GOT3 (cell line): ENCODE measurements at places on chromosomes 3 and 15.

DNA sequence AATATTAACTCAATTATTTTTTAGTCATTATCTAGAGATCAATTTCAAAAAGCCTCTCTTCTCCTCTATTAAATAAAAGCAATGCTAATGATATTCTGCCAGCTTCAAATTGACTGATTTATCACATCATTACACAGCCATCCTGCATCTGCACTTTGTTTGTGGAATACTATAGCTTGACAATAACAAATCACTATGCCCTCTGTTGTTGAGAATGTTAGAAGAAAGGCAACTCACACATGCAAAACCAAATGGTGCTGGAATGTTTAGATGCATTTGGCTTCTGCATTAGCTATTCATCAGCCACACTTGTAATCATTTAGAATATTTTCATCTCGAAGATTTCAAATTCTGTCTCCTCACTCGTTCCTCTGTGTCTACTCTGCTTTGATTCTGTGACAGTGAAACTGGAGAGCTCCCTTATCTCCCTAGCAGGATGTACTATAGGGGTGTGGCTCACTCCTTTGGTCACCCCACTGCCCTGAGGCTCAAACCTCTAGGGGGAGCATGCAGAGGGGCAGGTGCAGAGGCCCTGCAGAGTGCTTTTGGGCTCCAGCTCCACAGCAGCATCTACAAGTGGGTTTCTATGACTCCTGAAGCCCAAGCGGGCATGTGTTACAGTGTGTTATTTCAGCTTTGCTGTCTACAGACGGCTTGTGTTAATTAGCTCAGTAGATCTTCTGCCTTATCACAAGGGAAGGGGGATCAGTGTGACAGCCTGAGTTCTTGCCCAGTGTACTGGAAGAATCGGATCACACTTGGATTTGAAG, 454.1 kb upstream of the BCHE start:
- no peak for DNase-seq

DNA sequence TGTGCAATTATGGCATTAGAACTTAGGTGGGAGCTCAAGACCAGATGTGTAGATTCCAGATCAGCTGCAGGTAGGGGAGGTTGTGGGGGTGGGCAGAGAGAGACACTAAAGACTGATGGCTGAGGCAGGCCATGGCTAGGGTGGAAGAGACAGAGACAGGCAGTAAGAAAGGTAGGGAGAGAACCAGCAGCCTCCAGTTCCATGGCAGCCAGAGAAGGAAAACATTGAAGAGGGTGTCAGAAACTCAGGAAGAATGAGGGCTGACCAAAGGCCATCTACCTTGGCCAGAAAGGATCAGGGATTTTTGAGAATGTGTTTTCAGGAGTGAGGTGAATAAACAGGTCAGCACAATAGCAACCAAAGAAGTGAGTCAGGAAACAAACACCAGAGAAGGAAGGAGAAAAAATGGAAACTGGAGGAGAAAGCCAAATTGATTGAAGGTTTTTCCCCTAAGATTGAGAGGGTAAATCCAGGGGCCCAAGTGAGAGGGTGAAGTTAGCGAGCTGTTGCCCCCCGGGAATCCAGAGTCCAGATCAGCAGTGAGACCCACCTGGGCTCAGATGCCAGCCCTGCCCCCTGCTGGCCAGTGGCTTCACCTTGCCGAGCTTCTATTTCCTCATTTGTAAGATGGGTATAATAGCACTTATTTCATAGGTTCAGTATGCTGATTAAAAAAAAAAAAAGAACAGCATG, 41.0 kb downstream of the ABHD2 start:
- DNase-seq, result no peak

DNA sequence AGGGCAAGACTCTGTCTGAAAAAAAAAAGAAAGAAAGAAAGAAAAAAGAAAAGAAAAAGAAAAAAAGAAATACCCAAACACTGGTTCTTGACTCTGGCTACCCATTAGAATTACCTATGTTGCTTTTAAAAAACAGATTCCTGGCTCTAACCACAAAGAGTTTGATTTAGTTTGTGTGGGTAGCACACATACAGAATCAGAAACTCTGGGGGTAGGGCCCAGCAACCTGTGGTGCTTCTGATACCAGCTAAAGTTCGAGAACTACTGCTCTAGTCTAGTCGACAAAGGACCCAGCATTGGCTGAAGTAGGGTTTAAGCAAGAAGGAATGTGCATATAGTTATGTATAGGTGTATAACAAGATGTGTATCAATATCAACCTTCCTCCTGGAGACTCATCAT, 392.7 kb downstream of the EFHB start:
- no peak for DNase-seq

GRCh38 chr3:95333826-95334225, 1271.0 kb downstream of the NSUN3 start:
- DNase-seq, result no peak

GRCh38 chr15:64430000-64430735, 30.2 kb upstream of the ZNF609 start:
- no peak for DNase-seq

DNA sequence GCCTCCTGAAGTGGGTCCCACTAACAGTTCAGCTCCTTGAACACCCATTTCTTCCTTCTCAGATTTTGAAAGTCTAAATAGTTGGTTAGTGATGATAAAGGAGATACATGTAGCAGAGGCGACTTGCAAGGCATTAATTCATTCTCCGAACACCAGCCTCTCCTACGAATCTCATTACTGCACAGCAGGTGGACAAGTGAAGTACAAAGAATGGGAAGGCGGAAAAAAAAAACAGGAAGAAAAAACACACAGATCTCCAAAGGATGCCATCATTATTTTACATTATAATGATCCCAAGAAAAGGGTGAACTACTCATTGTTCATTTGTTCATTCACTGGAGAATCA, 276.5 kb downstream of the MAGI1 start:
- DNase-seq, result no peak

- DNase-seq, result no peak
Observed at GRCh38 chr15:67186688-67187087, 67.8 kb downstream of the AAGAB start.

GRCh38 chr3:49484471-49484870, 14.4 kb downstream of the DAG1 start:
- DNase-seq, result no peak

- no peak for DNase-seq
Observed at GRCh38 chr15:65305776-65306175, 1.3 kb downstream of the RNU5B-1 start.

DNA sequence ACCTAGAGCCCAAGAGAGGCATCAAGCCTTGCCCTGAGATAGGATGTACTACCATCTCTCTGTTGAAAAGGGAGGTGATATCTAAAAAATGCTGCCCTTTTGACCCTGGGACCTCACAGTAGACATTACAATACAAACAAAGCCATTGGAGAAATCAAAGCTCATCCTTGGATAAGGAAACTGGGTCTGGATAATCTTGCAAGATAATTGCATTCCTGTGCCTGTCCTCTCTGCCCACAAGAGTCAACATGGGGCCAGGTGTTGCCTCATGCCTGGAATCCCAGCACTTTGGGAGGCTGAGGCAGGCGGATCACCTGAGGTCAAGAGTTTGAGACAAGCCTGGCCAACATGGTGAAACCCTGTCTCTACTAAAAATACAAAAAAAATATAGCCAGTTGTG, 57.3 kb upstream of the DLG1 start:
- DNase-seq, result no peak

GRCh38 chr3:32240159-32240545, 1.7 kb downstream of the CMTM8 start:
- no peak for DNase-seq

DNA sequence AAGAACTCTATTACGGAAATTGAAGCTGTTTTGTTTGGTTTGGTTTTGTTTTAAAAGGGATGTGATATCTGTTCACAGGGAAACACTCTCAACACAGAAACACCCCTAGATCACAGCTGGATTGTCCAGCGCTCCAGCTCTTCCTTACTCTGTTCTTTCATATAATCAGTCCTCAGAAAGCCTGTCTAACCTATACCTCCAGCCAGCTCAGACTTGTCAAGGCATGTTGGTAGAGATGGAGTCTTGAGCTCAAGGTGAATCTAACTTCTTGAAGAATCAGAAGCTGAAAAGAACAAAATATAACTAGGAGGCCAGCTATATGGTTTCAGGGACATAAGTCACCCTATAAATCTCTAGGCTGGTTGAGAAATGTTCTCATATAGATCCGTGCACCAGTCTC, 110.2 kb upstream of the EPHA3 start:
- no peak for DNase-seq

DNA sequence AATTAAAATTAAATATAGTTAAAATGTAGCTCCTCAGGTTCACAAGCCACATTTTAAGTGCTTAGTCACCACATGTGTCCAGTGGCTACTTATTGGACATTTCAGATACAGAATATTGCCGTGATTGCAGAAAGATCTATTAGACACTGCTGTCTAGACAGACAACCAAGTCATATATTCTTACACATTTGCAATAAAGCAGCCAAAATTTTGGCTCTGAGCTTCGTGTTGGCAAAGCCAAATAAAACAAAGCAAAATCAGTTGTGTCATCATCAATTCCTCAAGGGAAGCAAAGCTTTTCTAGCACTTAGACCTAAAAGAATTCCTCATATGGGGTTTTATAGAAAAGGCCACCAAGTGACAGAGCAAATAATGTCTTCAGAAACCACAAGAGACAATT, 193.1 kb upstream of the LPP start:
- no peak for DNase-seq

GRCh38 chr3:123818921-123819429, 65.2 kb downstream of the MYLK start:
- DNase-seq, result no peak

DNA sequence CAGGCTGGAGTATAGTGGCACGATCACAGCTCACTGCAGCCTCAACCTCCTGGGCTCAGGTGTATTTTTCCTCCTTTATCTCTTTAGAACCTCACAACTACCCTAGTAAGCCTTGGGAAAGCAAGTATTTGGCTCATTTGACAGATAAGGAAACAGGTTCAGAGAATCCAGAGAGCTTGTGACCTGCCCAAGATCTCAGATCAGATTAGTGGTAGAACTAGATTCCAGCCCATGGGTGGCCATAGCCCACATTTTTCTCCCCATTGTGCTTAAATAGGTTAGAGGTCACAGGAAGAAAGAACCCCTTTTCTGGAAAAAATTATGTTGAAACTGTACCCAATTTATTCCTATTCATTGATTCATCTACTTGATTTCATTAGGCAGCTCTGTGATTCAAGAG, 64.3 kb downstream of the TSC22D2 start:
- DNase-seq, result no peak

DNA sequence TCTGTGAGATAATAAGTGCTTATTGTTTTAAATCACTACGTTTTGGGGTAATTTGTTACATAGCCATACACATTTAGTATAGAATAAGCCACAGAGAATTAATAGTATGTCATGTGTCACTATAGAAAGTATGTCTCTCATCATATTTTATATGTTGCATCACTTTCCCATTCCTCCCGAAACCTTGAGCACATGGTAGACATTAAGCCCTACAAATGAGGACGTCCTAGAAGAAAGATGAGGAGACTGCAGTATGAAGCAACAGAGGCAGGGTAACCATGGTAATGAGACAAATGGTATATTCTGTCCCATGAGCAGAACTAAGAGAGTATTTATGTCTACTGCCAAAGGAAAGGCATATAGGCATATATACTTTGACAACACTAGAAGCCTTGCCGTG, 720.2 kb downstream of the ROBO1 start:
- no peak for DNase-seq

DNA sequence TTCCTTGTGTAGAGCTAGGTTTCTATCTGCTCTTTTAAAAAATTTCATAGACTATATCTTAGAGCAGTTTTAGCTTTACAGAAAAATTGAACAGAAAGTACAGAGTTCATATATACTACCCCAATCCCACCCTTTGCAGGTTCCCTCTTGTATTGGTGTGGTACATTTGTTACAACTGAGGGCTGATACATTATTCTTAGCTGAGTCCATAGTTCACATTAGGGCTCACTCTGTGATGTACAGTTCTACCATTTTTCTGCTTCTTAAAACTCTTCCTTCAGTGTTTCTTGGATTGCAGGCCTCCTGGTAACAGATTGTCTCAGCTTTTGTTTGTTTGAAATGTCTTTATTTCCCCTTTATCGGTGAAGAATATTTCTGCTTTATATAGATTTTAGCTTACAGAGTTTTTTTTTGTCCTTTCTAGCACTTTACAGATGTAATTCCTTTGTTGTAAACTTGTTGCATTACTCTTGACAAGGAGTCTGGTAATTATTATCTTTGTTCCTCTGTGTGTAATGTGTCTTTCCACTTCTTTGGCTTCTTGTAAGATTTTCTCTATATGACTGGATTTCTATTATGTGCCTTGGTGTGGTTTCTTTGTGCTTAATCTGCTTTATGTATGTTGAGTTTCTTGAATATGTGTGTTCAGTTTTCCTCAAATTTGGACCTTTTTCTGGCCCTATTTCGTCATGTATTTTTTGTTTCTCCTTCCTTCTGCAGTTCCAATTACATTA, 25.3 kb downstream of the MEF2A start:
- DNase-seq, result no peak

DNA sequence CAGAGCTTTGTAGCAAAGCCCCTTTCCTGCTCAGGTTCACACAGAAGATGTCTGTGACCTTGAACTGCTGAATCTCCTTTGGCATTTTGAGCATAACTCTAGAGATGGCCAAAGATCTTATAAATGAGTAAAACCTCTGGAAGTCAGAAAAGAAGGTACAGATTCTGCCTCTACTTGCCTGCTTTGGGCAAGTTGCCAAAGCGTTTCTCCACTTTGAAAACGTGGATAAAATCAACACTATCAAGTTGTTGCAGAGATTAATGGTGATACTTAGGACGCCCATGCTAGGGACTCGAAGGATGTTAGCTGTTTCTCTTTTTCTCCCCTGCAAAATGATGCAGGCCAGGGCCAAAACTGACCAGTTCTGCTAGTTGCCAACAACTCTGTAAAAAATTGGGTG, 68.0 kb upstream of the CMTM7 start:
- DNase-seq, result no peak

- DNase-seq, result no peak
Observed at GRCh38 chr3:45555086-45555591, 39.4 kb upstream of the LIMD1 start.

DNA sequence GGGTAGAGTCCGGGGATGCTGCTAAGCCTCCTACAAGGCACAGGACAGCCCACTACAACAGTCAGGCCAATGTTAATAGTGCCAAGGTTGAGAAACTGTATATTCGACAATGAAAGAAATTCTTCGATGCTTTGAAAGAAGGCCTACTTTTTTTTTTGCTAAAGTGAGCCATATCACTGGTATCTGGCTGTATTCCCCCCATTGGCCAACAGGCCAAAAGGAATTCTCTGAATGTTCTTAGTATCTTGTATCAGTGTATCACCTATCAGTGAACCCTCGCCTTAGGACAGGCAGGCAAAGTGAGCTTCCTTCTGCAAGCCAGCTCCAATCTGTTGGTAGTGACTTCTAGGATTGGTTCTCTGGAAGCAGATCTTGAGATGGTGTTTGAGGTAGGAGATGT, 74.2 kb downstream of the SNTN start:
- DNase-seq, result no peak

GRCh38 chr3:100941041-100941440, 52.2 kb downstream of the ABI3BP start:
- DNase-seq, result no peak
